Fibroblast of the conjunctiva (primary cell): ENCODE measurements at places on chromosomes 1 and 21.

DNA sequence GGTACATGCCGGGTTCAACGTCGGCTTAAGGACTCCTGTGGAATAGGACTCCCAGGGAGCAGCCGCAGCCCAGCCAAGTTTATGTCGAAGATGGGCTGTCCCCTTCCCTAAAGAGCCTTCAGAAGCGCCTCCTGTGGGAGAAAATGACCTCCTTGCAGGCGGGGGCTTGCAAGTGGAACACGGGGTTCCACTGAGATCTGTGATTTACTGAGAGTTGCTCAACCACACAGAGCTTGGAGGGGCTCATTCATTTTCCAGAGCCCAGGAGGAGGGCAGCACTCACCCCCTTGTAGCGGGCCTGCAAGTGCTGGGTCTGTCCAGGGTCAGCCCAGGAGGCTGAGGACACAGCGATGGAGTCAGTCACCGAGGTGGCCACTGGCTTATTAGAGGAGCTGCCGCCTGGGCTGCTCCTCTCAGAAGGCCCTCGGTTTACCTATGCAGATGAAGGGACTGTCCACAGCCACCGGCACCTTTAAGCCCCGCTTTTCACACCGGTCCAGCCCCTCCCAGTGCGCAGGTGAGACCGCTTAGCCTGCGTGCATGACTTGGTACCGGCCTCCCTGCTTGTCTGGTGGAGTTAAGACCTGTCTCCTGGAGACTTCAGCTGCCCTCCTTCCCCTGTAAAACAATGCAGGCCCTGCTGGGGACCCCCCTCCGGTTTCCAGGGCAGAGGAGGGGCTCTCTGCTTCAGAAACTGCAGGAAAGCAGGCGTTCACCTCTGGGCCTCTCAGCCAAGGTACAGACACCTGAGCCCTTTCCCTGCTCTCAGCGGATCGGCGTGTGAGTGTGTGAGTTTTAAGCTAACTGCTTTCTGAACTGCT lies 57.5 kb downstream of the ATP5PO start:
- no peak for DNase-seq

GRCh38 chr1:30912224-30912623 lies 3.7 kb upstream of the SDC3 start:
- DNase-seq: no peak

- no peak for DNase-seq
These were observed 29.4 kb downstream of the TMPRSS2 start for GRCh38 chr21:41478319-41479177.

DNA sequence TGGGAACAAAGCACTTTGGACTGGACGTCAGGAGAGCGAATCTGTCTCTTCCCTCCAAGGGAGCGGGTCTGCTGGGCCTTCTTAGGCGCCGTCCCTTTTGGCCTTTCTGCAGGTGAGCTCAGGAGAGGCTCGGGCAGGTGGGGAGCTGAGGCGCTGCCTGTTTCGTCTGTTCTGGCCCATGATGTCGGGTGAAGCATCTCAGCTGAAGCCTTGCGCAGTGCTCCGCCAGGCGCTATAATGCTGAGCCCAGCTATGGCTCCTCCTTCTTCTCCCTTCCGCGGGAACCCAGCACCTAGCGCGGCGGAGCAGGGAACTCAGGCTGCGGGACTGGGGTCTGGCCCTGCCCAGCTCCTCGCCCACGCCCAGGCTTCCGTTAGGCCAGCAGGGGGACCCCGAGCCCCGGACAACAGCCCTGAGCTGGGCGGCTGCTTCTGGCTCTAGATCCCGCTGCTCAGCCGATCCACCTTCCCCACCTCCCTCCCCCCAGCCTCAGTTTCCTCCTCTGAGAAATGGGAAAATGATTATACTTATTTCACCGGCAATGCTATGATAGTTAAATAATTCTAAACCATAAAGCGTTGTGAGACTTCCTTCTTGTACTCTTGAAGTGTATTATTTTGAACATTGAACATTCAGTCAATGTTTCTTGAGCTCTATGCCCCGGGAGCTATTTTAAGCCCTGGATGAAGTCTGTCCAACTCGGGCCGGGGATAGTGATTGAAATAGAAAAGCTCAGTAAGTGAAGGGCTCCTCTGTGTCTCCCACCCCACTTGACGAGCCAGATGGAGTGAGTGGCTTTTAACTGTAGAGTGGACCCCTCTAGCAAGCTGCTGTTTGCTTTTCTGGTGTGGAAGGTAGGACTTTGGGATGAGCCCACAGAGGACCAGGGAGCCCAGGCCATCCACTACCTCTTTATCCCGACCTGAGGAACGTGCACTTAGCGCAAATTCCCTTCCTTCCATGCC lies 9.6 kb upstream of the ADORA1 start:
- DNase-seq: peak; percentile 27

DNA sequence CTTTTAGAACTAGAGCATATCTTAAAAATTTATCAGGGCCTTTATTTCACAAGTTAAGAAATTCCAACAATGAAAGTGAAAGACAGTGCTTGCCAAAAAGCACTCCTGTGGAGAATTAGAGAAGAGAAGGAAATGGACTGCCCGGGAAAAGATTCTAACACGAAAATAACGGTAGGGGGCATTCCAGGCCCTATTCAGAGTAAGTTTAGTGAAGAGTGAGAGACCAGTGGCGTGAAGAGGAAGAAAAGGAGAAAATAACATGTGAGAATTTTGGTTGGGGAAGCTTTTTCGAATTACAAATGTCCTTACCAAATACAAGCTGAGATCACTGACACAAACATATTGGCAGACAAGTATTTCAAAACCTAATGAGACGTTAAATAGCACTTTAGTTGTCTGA lies 38.4 kb upstream of the RBM34 start:
- DNase-seq: peak; percentile 20

GRCh38 chr1:109786531-109787021 lies 22.9 kb upstream of the EPS8L3 start:
- DNase-seq: no peak

DNA sequence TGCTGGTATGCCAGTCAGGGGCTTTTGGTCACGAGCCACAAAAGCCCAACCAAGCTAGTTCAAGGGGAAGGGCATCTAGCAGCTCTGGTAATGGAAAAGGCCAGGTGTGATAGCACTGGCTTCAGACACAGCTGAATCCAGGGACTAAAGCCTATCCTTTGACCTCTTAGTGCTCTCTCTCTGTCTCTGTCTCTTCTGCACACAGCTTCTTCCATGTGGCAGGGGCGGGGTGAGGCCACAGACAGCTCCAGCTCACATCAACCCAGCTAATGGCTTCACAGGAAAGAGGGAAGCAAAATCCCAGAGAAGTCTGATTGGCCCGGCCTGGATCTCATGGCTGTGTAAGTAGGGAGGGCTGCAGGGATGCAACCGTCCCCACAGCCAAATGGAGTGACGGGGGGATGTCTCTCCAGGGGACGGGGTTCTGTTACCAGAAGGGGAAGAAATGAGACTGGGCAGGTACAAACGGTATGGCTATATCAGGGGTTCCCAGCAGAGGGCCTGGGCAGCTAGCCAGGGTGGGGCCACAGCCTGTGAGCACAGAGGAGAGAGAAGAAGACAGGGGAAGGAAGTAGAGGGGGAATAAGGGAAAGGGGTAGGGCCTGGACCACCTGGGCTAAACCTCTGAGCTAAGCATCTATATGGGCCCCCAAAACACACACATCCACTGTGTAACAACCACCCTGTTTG lies 42.4 kb downstream of the FBXO2 start:
- no peak for DNase-seq

DNA sequence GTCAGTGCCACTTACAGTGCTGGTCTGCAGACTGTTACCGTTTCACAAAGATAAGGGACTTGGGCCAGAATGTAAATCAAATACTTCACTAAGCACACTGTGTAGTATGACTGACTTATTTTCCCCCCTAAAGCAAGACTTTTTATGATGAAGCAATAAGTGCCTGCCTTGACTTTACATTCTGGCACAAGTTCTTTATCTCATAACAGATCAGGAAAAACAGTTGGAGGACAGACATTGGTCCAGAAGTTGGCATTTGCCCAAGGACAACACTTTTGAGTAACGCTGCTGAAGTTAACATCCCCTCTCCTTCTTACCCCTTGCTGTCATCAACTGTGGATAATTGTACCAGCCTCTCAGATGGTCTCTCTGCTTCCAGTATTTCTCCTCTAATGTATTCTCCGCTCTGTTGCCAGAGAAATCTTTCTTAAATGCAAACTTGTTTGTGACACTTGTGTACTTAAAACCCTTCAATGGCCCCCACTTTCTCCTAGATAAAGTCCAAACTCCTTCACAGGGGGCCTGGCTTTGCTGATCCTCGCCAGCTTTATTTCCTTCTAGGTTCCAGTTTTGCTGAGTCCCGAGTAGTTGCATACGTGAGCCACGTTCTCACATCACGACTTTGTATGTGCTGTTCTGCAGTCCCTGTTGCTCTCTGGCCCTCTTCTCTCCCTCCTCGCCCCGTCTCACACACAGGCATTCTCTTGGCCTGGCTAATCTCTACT lies 45.7 kb downstream of the S1PR1 start:
- DNase-seq: peak; percentile 43

- no peak for DNase-seq
These were observed 16.6 kb upstream of the CCDC181 start for GRCh38 chr1:169443923-169444322.

GRCh38 chr1:57311411-57311810 lies 112.4 kb downstream of the DAB1 start:
- no peak for DNase-seq
